ENCODE measurements at places on chromosomes 6 and 20.

DNA sequence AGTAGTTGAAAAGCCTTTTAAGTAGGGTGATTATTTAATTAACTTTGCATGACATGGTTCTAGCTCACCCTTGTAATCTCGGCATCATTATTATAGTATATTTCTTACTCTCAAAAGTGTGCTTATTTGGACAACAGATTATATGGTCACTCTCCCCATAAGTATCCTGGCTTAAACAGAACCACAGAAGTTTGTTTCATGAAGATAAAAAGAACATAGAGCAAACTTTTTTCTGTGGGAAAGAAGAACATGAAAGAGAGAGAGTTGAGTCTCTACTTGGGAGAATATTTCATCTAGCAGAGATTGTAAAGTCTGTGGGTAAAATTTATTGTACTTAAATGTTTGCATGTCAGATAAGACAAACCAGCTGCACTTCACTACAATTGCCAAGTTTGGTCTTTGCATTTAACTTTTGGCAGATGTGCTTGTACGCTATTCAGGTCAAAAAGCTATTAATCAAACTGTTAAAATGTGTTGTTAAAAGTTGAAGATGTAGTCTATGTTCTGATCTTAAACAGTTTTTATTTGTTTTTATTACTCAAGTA is 33.4 kb upstream of the PRIM2 start:
- DNase-seq, result no peak

DNA sequence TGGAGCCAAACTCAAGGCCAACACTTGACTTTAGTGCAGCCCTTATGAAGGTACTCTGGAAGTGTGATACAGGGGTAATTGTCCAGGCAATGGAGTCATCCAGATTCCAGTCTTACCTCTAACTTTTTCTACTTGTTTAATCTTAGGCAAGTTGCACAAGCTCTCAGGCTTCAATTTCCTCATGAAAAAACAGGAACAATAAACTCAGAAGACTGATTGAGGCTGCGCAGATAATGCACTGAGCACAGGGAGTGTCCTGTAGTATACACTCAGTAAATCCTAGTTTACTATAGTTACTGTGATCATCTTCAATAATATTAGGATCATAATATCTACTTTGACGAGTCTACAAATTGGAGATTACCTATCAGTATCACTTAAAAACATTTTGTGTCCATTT is 127.5 kb upstream of the SMLR1 start:
- peak; percentile 37 for DNase-seq

GRCh38 chr6:28922004-28922820 is 1.6 kb downstream of the TRIM27 start:
- peak; percentile 19 for DNase-seq

- DNase-seq, result no peak
Measured at GRCh38 chr20:21272279-21272678, 30.9 kb upstream of the XRN2 start.

GRCh38 chr20:21344206-21344900 is 41.2 kb downstream of the XRN2 start:
- DNase-seq, result no peak

DNA sequence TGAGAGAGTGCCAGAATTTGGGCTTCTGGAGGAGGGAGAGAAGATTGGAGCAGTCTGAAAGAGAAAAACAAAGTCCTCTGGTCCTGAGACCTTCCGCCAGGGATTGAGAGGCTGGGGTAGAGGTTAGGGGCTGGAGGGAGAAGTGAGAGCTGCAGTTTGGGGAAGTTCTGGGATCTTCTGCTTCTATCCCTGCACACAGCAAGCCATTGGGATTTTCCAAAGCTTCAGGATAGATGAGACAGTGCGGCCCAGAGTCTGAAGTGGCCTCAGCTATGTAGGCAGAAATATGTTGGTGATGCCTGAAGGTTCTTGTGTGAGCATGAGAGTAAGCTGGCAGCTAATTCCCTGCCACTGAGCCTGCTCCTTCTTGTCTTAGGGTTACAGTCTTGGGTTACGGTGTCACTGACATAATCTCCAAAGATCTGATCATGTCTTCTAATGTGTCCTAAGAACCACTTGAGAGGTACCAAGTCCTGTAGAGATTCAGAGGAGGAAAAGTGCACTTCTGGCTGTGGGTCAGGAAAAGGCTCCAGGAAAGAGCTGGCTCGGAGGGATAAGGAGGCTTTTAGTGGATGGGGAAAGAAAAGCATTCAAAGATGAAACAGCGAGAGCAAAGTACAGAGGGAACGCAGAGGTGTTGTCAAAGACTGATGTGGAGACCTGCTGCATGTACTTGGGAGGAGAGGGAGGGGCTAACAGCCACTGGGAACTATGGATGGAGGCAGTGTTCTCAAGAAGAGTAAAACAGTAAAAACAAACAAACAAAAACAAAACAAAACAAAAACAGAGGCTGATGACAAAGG is 131.1 kb upstream of the MYLIP start:
- DNase-seq, result no peak

- no peak for DNase-seq
Measured at GRCh38 chr6:105675715-105676397, 273.0 kb upstream of the PREP start.

DNA sequence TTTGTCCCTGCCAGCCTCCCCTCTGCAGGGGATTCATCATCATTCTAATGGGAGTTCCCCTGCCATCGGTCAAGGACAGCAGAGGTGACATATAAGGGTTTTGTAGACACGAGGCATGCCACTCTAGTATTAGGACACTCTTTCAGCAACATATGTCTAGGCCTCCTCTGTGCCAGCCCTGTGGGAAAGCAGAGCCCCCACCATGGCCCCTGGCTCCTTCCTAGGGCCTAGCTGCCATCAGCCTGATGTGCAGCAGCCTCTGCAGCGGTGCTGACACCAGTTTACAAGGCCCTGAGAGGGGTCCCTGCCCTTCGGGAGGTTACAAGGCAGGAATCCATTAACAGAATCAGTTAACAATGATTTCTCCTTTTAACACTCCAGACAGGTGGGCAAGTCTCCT is 32.5 kb downstream of the TMEM242 start:
- DNase-seq, result no peak

DNA sequence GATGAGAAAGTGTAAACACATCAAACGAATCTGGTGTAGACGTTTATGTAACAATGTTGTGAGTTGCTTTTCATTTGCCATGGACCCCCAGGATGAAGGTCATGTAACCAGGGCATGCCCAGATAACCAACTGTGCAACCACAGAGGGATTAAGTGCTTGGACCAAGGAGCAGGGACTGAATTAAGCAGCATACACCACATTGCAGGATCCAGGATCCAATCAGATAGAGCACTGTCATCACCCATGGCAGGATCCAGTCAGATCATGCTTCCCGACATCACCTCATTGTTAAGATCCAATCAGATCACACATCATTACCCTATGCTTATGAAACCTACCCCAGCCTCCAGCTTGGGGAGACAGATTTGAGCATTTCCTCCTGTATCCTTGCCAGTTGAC is 74.3 kb upstream of the RCAN2 start:
- DNase-seq, result no peak

Data from inflammatory macrophage (primary cell).